ENCODE measurements at places on chromosomes 3 and 15. TPM values are rescaled to one million over a fixed set of nuclear protein-coding genes. Genes with fewer than 3 reads are reported as not detected.

DNA sequence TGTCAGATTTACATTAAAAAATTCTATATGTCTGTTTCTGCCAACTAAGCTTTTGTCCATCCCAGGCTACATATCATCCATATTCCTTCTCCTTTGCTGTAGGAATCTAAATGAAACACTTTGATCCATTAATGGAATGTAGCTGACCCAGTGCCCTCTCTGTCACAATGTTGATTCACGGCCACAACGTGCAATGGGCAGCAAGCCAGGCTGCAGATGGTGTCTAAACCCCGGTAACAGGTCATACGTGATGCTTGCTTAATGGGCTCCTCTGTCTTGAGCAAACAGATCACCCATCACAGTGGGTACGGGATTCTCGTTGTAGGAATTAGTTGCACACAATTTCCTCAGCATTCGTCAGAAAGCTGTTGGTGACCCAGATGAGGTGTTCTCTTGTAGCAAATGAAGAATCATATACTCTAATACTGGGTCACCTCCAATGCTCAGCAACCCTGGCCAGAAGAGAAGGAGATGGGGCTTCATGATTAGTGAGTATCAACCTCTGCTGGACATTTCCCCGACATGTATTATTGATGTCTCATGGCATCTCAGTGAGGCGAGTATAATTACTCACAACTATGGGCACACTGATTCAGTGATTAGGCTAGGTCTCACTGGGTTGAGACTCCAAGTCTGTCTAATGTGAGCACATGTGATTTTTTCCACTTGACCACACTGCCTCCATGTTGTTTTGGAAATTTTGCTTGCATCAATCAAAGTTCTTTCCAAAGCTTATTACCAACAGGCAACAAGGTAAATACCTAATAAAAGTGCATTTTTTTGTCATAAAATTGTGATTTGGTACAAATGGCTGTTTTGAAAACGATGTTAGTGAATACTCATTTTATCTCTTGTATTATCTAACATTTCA lies 12.9 kb upstream of the DCBLD2 start:
- DNase-seq, result no peak

GRCh38 chr3:16932877-16933276 lies 48.1 kb downstream of the PLCL2 start:
- DNase-seq, result no peak

DNA sequence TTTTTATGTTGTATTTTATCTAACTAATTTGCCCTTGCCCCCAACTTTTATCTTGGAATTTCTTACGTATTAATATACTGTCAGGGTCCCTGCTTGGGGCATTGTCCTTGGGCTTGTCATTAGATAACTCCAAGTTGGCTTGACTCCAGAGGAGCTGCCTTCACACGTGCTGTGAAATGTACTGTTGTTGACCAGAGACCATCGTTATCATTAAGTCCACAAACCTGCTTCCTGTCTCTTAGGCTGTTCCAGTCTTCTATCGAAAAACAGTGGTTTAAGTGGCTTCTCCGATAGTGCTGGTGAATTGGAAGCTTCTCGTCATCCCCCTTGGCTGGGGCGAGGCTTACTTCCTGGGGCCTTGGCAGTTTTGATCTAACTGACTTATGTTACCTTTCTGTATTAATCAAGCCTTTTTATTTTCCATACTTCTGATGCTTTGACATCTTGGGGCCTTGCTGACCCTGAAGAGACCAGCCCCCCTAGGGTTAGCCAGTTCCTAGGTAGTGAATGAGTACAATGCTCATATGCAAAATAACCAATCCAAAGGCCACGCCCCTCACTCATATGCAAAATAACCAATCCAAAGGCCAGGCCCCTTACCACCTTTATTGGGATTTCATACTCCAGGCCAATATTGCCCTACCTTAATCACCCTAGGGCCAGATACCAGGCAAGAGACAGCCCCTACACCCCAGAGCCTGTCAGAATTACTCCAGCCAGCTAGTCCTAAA lies 164.5 kb downstream of the IGF1R start:
- DNase-seq, result no peak

- no peak for DNase-seq
These were observed 111.4 kb downstream of the CMSS1 start for GRCh38 chr3:99928771-99929744.

DNA sequence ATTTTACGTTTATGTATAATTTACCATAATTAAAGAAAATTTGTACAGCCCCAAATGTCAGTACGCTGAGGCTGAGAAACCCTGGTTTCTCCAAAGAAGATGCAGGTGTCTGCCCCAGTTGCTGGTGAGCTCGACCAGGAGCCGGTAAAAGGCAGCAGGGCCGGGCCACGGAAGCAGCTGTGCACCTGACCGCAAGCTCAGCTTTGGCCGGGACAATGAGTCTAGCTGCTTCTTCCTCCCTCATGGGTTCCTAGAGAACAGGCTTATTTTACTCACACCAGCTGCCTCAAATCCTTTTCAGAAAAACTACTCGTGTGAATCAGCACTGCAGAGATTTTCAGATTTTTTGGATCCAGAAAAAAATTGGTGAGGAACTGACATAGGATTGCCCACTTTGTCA lies 18.0 kb upstream of the ZXDC start:
- no peak for DNase-seq

Gene ASB14
- not detected for total RNA-seq
